Renal cortex interstitium (tissue), 15 donors: ENCODE measurements at places on chromosomes 7 and 10.
A peak's percentile ranks its signal among the peaks of the same experiment; 100 is the strongest.

GRCh38 chr7:157404845-157405481 is 68.2 kb downstream of the DNAJB6 start:
- DNase-seq = peak; percentile 22

DNA sequence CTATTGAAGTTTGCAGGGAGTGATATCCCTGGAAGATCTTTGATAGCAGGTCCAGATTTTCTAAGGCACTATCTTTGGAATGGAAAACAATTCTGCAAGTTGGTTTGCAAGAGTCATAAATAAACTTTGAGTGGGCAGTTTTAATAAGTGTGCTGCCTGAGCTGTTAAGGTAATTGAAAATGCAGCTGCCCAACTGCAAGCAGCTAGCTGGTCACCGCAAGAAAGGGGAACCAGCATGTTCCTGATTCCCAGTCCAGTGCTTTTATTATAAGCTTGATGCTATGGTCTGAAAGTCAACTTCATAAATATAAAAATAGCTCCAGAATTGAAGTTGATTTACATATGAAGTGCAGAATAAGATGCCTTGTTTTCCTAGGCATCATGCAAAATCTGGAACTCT is 308.4 kb downstream of the ZNF248 start:
- DNase-seq = no peak

- no peak for DNase-seq
Observed at GRCh38 chr10:17134737-17135260, 5.2 kb upstream of the CUBN start.

- no peak for DNase-seq
Observed at GRCh38 chr7:125651823-125652528, 722.4 kb upstream of the POT1 start.

DNA sequence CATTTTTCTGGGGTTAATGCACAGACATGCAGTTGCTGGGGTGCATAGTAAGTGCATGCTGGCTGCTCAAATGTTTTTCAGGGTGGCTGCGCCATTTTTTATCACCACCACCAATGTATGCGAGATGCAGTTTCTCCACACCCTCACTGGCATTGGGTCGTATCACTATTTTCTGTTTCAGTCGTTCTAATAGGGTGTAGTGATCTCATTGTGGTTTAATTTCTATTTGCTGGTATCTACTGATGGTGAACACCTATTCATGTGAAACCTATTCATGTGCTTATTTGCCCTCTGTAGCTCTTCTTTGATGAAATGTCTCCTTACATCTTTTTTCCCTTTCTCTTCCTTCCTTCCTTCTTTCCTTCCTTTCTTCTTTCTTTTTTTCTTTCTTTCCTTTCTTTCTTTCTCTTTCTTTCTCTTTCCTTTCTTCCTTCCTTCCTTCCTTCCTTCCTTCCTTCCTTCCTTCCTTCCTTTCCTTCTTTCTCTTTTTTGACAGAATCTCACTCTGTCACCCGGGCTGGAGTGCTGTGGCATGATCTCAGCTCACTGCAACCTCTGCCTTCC is 84.3 kb downstream of the ELFN1 start:
- no peak for DNase-seq

DNA sequence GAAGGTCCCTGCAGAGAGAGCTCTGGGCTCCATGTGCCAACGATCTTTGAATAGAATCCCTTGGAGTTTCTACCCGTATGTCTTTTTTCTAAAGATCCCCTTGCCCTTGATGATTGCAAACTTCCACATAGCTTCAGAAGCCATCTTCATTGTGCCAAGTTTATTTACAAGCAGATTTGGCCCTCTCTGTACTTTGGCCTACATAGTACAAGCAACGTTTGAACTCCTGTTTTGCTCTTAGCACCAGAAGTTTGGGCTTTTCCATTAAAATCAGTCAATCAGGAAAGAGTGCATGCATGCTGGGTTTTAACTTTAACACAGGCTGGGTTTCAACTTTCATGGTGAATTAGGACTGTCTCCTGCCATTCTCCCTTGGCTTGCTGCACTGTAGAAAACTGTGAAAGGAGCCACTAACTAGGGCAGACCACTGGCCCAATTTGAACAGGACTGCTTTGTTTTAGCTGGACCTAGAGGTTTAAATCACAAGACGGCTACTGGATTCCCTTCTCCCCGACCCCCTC is 557.6 kb upstream of the GALNT17 start:
- no peak for DNase-seq

- no peak for DNase-seq
Observed at GRCh38 chr10:90193240-90193985, 492.0 kb downstream of the KIF20B start.

GRCh38 chr7:43649755-43650274 is 66.9 kb downstream of the STK17A start:
- DNase-seq = no peak

- DNase-seq = no peak
Observed at GRCh38 chr7:42479452-42479815, 242.4 kb upstream of the GLI3 start.
